ENCODE measurements at places on chromosomes 12 and 14.

- H3K27me3 ChIP-seq = no peaks in the 10 kb centered on the region
- H3K4me3 ChIP-seq = no peak overlapping the region
- no peaks in the 10 kb centered on the region for H3K4me1 ChIP-seq
- no peaks in the 10 kb centered on the region for H3K36me3 ChIP-seq
- no peak overlapping the region for H3K27ac ChIP-seq
- DNase-seq = no peak
These were observed 92.8 kb downstream of the SCN8A start for GRCh38 chr12:51683763-51684357.

- H3K4me3 ChIP-seq = no peak overlapping the region
- H3K36me3 ChIP-seq = no peaks in the 10 kb centered on the region
- H3K27me3 ChIP-seq = no peaks in the 10 kb centered on the region
- peaks cover 4% of the 10 kb centered on the region for H3K4me1 ChIP-seq
- no peak overlapping the region for H3K27ac ChIP-seq
- no peak for DNase-seq
These were observed 42.4 kb downstream of the ITPR2 start for GRCh38 chr12:26790645-26790994.

DNA sequence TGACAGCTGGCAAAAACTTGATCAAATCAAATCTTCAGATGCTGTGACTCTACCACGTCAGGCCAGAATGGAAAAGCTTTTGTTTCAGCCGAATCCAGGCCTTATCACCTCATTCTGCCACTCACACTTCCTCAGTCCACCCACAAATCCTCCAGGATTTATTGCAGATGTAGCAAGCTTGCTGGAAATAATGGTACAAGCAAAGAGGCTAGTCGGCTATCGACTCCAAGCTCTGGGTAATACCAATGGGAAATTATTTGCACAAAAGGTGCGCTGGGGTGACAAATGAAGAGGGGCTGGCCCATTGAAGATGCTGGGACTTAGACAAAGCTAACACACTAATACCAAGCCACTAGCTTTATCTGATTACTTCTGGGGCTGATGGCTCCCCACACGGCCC is 250.5 kb downstream of the ASCL1 start:
- no peaks in the 10 kb centered on the region for H3K4me1 ChIP-seq
- H3K27ac ChIP-seq = no peak overlapping the region
- no peak for DNase-seq
- no peaks in the 10 kb centered on the region for H3K27me3 ChIP-seq

DNA sequence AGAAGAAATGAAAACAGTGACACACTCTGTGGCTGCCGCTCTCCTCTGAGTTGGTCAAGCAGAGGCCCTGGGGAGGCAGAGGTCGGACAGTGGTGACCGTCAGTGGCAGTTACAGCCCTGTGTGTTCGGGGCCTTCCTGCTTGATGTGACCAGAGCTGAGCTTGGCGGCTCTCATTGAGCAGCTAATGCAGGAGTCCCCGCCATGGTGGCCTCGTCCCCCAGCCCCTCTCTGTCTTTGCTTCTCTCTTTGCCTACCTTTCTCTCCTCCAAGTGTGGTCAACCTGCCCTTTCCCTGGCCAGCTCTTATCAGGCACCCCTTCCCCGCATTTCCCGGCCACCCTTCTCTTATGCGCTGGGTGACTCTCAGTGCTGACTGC is 362.8 kb downstream of the CACNA1C start:
- H3K27ac ChIP-seq = no peak overlapping the region
- H3K4me1 ChIP-seq = no peaks in the 10 kb centered on the region
- H3K36me3 ChIP-seq = no peaks in the 10 kb centered on the region
- H3K27me3 ChIP-seq = no peaks in the 10 kb centered on the region

- H3K36me3 ChIP-seq = no peaks in the 10 kb centered on the region
- peaks cover 28% of the 10 kb centered on the region for H3K4me1 ChIP-seq
- DNase-seq = no peak
- H3K27me3 ChIP-seq = peaks cover 74% of the 10 kb centered on the region
These were observed 52.0 kb downstream of the WSCD2 start for GRCh38 chr12:108181095-108181454.

GRCh38 chr12:67327466-67327865 is 58.3 kb downstream of the CAND1 start:
- H3K36me3 ChIP-seq = peaks cover 7% of the 10 kb centered on the region
- no peaks in the 10 kb centered on the region for H3K27me3 ChIP-seq
- H3K4me3 ChIP-seq = no peak overlapping the region
- no peak for DNase-seq

DNA sequence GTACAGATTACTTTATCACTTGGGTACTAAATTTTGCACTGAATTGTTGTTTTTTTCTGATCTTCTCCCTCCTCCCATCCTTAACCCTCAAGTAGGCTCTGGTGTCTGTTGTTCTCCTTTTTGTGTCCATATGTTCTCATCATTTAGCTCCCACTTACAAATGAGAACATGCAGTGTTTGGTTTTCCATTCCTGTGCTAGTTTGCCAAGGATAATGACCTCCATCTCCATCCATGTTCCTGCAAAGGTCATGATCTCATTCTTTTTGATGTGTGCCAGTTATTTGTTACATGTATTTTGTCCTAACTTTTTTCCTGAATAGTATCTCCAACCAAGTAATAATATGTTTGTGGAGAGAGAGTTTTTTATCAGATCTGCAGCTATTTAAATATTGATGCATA is 44.2 kb downstream of the A2M start:
- no peaks in the 10 kb centered on the region for H3K4me1 ChIP-seq
- H3K4me3 ChIP-seq = no peak overlapping the region
- no peak overlapping the region for H3K27ac ChIP-seq

DNA sequence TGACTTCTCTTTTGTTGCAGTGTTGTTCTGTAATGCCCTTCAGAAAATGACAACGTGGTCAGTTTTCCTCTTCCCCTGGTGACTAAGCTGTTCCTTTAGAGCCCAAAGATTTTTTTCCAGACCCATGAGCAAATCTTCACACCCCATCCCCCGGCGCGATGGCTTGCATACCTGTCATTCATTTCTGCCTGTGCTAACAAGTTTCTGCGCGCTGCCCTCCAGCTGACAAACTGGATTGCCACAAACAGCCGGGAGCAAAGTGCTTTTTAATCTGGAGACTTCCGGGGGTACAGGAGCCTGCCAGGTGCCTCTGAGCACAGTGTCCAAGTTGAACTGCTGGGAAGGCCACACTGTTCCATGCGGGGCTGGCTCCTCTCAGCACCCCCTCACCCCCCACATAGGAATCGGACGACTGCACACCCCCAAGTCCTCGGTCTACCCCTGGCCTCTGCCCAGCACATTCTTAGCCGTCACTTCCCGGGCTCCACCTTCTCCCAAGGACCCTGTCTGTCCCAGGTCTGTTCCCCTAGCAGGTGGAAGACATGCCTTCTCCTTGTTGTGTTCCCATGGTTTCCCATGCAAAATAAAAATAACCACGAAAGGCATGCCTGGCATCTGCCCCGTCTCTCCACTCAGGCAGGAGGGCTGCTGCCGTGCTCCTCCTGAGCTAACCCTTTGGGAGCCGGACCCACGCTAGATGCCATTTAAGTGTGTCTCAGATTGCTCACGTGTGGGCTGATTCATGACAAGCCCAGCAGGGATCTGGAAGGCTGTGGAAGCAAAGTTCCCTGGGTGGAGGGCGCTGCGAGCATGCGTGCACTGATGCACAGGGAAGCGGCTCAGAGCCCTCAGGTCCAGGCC is 14.1 kb downstream of the RILPL1 start:
- H3K4me1 ChIP-seq = no peaks in the 10 kb centered on the region
- peak overlapping the region; percentile 30 for H3K27ac ChIP-seq
- H3K27me3 ChIP-seq = no peaks in the 10 kb centered on the region

GRCh38 chr12:126337556-126338441 is 1272.6 kb downstream of the AACS start:
- no peaks in the 10 kb centered on the region for H3K36me3 ChIP-seq
- H3K4me1 ChIP-seq = no peaks in the 10 kb centered on the region
- no peak overlapping the region for H3K4me3 ChIP-seq
- DNase-seq = no peak
- H3K27me3 ChIP-seq = no peaks in the 10 kb centered on the region

- no peak for DNase-seq
- H3K4me1 ChIP-seq = no peaks in the 10 kb centered on the region
- H3K36me3 ChIP-seq = peaks cover 6% of the 10 kb centered on the region
- H3K4me3 ChIP-seq = no peak overlapping the region
These were observed 67.0 kb upstream of the TTC7B start for GRCh38 chr14:90883197-90883596.

- peak; percentile 98 for DNase-seq
- peak overlapping the region; percentile 98 for H3K27ac ChIP-seq
These were observed 794 bp downstream of the TUBA1B start for GRCh38 chr12:49130151-49131050.

DNA sequence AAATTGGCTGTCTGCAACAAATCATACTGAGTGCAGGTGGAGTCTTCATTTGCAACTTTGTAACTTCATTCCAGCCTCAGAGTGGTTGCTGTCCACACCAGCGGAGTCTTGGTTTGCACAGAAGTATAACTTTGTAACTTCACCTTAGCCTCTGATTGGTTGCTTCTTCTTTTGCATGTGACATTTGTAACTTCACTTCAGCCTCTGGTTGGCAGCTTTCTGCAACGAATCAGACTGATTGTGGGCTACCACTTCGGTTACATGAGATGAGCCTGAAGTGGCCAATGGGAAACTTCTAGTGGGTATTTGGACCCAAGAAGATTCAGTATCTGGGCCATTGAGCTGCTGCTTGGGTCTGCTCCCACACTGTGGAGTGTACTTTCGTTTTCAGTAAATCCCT is 17.8 kb downstream of the RASSF8 start:
- DNase-seq = no peak
- H3K4me3 ChIP-seq = no peak overlapping the region
- H3K4me1 ChIP-seq = peaks cover 27% of the 10 kb centered on the region
- H3K36me3 ChIP-seq = peaks cover 14% of the 10 kb centered on the region
- no peaks in the 10 kb centered on the region for H3K27me3 ChIP-seq
- no peak overlapping the region for H3K27ac ChIP-seq

GRCh38 chr12:107236824-107237511 is 143.6 kb upstream of the CRY1 start:
- no peaks in the 10 kb centered on the region for H3K27me3 ChIP-seq
- no peaks in the 10 kb centered on the region for H3K36me3 ChIP-seq
- H3K27ac ChIP-seq = no peak overlapping the region

DNA sequence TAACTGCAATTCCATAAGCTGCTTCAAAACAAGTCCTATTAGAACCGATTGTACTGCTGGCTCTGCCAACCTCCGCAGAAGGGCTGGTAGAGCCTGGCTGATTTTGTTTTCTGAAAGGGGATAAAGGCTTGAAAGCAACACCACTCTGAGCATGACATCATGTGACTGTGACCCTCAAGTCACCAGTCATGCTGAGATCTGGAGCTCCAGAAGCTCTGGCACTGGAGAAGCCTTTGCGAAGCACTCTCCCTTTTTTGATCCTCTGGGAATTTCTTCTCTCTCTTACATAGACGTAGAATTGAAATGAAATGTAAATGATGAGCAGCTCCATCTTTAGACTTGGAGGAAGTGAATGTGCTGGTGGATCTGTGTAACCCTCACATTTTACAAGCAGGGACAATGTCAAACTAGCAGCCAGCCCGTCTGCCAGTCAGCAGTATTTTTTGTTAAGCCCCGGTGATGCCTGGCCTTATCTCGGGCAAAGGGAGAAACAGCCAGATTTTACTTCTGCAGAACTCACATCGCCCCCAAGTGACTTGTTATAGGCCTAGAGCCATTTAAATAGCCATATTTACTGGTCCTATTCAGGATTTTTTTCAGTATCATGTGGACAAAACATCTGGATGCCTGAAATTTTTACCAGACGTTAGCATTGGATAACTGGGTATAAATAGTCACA is 112.1 kb upstream of the NPAS3 start:
- DNase-seq = peak; percentile 63
- no peaks in the 10 kb centered on the region for H3K4me1 ChIP-seq
- no peaks in the 10 kb centered on the region for H3K27me3 ChIP-seq
- peak overlapping the region; percentile 67 for H3K27ac ChIP-seq
- no peaks in the 10 kb centered on the region for H3K36me3 ChIP-seq

DNA sequence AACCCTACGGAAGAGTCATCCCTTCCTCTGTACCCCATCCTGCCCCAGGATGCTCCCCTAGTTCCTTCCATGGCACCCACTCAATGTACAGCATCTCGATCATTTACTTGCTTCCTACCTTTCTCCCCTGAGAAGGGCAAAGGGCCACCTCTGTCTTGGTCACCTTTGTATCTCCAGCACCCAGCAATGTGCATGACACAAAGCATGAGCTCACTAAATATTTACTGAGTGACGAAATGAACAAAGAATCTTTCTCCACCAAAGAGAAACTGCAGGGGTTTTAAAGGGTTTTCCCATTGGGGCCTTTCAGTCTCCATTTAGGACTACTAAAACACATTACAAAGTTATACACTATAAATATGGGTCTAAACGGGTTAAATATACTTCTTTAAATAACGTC is 30.6 kb downstream of the ATG14 start:
- no peaks in the 10 kb centered on the region for H3K27me3 ChIP-seq
- peaks cover 58% of the 10 kb centered on the region for H3K36me3 ChIP-seq
- DNase-seq = no peak
- no peak overlapping the region for H3K4me3 ChIP-seq
- no peaks in the 10 kb centered on the region for H3K4me1 ChIP-seq

DNA sequence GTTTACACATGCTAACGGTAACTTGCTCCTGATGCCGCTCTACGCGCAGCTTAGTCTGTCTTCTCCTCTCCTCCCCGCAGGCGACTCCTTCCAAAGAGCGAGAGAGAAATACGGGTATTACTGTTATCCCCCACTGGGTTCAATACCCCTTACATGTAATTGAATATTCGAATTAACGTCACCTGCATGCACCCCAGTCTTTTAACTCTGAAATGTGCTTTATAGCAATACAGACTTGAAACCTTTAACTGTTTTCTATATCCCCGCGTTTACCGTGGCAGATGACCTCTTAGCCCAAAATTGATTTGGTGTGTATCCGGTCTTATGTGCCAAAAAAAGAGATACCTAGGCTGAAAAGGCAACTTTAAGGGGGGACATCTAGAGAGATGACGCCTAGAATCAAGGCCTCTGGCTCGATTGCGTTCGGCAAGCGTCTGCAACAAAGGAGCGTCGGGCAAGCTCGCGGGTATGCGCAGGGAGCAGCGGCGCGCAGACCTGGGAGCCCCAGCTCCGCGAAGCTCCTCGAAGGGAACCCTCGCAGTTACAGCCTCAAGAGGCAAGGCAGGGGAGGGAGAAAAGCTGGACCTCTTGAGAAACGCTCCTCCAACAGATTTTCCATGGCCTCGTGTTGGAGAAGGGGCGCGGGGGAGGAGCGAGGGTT is 6.8 kb upstream of the FOXG1 start:
- no peaks in the 10 kb centered on the region for H3K36me3 ChIP-seq
- no peak overlapping the region for H3K27ac ChIP-seq
- H3K27me3 ChIP-seq = peaks cover 100% of the 10 kb centered on the region
- peaks cover 7% of the 10 kb centered on the region for H3K4me1 ChIP-seq
- peak; percentile 75 for DNase-seq
- peak overlapping the region; percentile 80 for H3K4me3 ChIP-seq

- H3K4me1 ChIP-seq = no peaks in the 10 kb centered on the region
- no peaks in the 10 kb centered on the region for H3K27me3 ChIP-seq
- H3K27ac ChIP-seq = no peak overlapping the region
- no peaks in the 10 kb centered on the region for H3K36me3 ChIP-seq
These were observed 23.7 kb upstream of the TDRD9 start for GRCh38 chr14:103904493-103905107.
